ENCODE measurements at places on chromosomes 12 and 14.

DNA sequence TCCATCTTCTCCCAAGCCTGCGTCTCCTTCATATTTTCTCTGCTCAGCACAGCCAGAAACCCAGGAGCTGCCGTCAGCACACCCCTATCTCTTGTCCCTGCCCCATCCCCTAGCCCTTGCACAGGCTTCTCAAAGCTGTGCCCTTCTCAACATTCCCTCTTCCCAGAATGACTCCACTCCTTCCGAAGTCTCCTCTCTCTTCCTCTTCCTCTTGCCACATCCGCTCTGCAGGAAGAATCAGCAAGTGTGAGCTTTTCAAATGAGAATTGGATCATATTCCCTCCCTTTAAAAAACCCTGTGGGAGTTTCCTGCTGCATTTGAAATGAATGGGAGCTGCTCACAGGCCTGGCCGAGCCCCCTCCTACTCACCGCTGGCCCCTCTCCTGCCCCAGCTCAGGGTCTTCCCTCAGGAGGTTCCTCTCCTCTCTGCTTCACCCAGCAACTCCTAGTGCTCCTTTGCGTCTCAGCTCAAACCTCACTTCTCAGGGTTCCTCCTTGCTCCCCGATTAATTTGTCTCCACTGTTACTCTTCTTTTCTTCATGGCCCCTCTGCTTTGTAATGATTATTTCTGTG, 528.5 kb upstream of the CCDC196 start:
- no peak for DNase-seq

GRCh38 chr14:105622329-105622955, 96.1 kb downstream of the TMEM121 start:
- DNase-seq, result no peak

DNA sequence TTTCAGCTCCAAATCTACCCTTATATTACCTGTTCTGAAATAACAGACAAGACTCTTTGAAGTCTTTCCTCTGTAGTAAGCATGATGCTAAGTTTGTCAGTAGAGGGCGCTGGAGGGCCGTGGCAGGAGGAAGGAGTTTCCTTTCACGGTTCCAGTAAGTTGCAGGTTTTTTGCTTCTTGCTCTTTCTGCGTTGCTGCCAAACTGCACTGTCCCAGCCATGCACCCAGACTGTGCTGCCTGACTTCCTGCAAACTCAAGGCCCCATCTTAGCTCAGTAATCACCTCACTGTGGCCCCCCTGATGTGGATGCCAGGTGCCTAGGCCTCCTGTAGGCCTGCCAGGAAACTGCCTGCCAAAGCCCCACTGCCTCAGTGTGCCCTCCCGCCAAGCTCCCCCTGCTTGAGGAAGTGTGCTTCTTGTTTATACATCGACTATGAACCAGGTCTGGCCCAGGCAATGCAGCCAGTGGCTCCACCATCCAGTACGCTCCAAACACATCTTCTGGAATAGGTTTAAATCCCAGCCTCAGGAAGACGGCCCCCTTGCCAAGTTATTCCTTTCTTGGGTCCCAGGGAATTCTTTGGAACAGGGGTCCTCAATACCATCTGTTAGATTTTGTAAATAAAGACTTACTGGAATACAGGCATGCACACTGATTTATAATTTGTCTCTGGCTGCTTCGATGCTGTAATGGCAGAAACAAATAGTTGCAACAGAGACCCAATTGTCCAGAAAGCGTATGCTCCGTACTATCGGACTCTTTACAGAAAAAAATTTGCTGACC, 193.7 kb upstream of the LRIG3 start:
- DNase-seq, result peak; percentile 48

GRCh38 chr14:55758796-55759195, 178.8 kb downstream of the KTN1 start:
- DNase-seq, result no peak

DNA sequence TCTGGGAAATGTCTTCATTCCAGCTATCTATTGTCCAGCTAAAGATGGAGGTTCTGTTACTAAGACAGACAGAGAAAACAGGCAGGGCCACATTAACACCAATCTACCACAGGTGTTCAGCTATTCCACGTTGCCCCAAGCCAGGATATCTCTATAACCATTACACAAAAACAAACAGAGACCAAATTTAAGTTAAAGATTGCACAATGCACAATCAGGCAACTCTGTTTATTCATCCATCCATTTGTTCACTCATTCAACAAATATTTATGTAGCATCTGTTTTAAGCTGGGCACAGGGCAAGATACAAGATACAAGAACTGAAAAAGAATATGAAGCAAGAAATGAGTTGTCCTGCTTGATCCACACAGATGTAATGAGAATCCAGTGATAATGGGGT, 629.0 kb downstream of the MED13L start:
- DNase-seq, result no peak

DNA sequence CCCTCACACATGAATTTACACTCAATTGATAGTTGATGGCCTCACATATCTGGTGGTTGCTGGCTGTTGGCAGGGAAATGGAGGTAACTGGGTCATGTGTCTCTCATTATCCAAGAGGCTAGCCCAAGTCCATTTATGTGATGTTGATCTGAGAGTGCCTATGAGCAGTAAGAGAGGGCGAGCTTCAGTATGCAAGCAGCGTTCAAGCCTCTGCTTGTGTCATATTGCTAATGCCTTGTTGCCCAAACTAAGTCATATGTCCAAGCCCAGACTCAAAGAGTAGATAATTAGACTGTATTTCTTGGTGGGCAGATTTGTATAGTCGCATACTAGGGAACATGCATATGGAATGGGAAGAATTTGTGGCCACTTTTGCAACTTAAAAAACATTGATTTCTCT, 83.8 kb upstream of the DACT1 start:
- DNase-seq, result no peak

DNA sequence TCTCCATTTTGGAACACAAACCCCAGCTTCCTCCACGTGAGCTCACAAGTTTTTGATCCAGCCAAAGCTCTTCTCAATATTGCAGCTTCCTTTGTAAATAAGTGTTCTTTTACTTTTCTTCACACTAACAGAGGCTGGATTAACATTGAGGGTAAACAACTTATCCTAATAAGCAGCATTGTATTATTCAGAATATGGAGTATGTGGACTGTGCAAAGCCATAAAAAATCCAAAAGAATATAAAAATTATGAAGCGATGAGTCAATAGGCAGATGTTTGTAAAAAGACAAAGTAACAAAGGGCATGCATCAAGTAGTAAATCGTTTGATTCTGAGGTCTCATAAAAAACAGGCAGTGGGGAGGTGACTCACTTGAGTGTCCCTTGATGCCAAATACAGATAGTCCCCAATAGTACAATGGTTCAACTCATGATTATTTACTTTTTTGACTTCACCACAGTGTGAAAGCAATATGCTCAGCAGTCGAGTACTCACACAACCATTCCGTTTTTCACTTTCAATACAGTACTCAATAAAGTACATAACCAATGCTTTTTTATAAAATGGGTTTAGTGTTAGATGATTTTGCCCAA, 23.1 kb upstream of the KCNK10 start:
- DNase-seq, result no peak

GRCh38 chr12:47870175-47870781, 34.5 kb downstream of the VDR start:
- no peak for DNase-seq

DNA sequence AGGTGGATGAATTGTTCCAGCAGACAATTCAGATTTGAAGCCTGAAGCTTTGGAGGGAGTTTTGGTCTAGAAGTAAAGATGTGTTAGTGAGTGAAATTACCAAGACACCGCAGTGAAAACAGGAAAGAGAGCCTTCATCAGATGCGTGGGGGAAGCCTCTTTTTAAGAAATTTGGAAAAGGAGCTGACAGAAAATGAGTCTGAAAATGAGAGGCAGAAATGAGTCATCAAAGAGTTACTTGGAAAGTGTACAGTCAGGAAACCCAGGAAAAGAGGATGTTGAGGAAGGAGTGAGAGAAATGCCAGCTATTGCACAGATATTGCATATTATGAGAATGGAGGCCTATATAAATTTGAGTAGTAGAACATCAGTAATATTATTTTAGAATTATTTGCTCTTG, 520.7 kb downstream of the NRXN3 start:
- DNase-seq, result no peak

DNA sequence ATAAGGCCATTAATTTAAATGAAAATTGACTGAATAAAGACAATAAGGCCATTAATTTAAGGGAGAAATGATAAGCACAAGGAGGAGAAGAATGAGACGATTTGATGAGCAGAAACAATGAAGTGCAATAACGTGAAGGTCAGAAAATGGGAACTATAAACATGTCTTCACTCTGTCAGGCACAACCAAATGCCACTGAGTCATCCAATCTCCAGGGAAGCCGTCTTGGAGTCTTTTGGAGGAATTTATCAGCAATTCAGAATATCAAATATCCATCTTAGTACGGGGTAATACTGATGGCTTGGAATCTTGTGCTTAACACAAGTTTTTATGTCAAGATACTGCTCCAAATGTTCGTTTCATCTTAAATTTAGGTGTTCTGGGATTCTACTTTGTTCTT, 159.9 kb downstream of the CAPZA3 start:
- no peak for DNase-seq

DNA sequence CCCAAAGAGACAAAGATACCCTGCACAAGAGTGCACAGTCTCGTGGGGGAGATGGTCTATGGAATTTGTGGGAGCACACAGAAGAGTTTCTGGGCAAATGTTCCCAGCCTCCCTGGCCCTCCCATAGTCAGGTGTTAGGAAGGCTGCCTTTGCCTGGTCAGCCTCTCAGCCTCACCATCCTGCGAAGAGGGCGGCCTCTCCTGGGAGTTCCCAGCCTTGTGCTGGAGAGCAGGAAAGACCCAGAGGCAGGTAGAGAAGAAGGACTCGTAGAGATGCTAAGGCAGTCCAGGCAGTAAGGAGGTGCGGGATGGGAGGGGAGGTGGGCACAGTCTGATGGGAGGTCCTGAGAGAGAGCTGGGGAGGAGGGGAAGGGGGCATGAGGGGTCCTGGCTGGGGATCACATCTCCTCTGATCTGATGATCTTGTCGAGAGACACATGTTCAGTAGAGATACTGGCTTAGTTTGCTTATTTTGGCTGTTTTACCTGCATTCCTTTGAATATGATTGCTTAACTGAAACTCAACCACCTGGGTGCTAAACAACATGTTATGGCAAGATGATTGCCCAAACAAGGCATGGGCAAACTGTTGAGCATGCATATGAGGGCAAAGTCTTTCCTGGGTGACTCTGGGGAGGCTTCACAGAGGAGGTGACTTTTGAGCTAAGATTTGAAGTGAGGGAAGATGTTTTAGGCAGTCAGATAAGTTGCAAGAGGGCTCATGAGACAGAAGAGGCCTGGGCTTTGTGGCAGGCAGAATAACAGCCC, 10.5 kb downstream of the SERPINA6 start:
- no peak for DNase-seq

DNA sequence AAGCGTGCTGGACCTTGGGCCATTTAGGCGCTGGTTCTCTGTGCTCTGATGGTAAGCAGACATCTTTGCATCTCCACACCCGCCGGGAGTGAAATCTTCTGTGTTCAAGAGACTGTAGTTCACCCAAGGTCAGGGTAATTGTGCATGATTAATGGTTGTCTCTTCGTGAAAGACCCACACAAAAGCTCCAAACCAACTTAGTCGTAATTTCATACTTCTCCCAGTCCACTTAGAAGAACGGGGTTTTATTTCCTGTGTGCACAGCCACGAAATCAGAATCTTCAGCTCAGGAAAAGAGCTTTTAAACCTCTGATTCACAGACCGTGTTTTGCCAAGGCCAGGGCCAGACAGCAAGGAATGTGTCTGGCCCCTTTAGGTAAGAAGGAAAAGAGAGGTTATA, 640.9 kb downstream of the MED13L start:
- no peak for DNase-seq

GRCh38 chr12:124564971-124565491, 2.4 kb downstream of the NCOR2 start:
- DNase-seq, result no peak

- DNase-seq, result no peak
Observed at GRCh38 chr14:42523666-42524065, 917.0 kb downstream of the LRFN5 start.

GRCh38 chr14:96281486-96281885, 25.5 kb downstream of the BDKRB1 start:
- DNase-seq, result no peak

DNA sequence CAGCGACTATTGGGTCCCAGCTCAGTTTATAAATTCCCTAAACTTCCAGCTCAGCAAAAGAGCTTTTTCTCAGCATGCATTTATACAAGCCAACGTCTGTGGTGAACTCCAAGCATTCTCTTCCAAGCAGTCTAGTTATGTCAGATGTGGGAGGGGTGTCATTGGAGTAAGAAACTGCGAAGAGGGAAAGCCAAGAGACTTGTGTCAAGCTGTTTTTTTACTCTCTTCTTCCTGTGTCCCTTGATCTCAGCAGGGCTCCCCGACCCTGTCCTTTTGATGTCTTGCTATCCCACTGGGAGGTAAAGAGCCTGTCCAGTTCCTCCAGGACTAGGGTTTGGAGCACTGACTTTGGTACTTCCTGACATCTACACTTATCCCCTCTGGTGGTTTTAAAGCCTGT, 69.0 kb downstream of the PPM1H start:
- no peak for DNase-seq

DNA sequence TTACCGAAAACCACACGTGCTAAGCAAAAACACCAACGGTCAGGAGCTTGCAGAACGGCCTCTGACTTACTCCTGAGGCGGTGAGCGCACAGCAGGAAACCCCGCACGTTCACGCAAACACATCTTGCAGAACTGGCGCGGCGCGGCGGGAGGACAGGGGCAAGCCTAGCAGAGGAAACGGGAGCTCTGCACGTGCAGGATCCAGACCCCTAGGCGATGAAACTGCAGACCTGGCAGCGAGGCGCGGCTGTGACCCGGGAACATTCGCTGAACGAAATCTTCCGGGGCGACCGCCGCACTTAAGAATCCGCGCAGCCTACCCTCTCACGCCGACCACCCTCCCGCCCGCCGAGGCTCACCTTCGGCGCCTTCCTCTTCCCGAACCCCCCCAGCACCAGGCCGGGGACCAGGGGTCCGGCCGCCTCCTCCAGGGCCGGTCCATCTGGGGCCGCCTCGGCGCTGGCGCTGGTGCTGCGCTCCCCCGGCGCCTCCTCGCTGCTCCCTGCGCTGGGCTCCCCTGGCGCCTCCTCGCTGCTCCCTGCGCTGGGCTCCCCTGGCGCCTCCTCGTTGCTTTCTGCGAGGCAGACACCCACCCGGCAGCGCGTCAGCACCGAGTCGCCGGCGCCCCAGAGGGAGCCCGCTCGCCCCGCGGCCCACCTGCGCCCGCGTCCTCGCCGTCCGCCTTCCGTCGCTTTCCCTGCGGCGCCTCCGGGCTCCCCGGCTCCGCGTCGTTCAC, 615 bp downstream of the DDX51 start:
- no peak for DNase-seq

Data from glomerular endothelial cell (primary cell).